ENCODE measurements at places on chromosomes 6 and 20.

DNA sequence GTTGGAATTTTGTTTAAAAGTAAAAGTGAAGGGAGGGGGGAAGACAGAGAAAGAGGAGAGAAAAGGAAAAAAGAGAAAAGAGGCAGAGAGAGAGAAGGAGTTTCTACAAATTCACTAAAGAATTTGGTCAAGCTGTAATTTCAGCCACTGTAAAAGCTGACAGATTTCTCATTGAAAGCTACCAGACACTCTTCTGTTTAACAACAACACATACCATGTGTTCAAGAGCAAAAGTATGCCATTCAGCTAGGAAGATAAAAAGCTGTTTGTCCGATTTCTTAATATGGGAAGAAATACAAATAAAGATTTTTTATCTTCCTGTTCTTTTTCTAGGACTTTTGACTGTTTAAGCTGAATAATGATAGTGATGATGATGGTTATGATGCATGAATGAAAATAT, 204.8 kb upstream of the RSPO3 start:
- DNase-seq: no peak

DNA sequence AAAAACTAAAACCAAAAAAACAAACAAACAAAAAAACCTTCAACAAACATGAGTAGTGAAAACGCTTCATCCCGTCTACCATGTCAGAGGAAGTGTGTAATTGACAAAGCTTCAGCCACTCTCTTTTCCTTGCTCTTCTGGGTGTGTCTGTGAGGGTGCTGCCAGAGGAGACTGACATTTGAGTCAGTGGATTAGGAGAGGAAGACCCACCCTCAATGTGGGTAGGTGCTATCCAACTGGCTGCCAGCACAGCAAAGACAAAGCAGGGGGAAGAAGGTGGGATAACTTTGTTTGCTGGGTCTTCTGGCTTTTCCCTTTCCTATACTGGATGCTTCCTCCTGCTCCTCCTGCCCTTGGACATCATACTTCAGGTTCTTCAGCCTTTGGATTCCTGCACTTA, 145.6 kb downstream of the TASP1 start:
- DNase-seq: no peak

DNA sequence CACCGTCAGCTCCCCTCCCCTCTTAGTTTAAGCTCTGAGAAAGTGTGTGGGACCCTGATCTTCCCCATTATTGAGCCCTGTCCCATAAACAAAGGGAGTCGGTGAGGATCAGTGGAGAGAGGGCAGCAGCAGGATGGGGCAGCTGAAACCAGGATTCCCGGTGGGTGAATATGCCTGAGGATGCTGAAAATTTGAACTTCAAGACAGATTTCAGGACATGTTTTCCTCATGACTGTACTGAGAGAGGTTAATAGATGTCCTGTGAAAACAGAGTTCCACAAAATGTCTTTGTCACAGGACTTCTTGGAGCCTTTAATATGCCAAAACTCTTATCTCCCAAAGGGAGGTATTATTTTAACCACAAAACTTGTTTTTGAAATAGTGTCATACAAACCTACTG, 53.5 kb upstream of the SLC22A16 start:
- no peak for DNase-seq

- DNase-seq: no peak
Observed at GRCh38 chr6:63476302-63476701, 96.0 kb upstream of the LOC128125822 start.

DNA sequence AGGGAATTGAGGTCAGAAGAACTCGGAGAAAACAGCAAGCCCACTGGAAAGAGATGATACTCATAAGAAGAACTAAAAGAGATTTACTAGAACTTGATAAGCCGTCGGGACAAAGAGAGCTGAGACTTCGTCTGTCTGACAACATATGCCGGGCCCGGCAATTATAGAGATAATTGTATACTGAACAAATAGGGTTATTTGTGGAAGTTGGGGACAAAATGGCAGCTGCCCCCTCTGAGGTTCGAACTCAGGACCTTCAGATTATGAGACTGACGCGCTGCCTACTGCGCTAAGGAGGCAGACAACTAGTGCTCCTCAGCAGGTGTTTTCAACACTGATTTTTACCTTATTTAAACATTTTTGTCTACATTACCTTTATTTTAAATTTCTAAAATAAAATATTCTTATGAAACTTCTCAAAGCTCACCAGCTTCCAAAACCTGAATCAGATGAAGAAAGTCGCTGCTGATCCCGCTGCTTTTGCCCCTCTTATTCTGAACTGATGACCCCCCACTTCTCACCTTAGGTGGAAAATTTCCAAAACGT, 29.3 kb upstream of the TRIM27 start:
- DNase-seq: peak; percentile 44

- no peak for DNase-seq
Observed at GRCh38 chr6:126112171-126112632, 125.9 kb downstream of the TRMT11 start.

- DNase-seq: no peak
Observed at GRCh38 chr6:90436403-90436802, 139.8 kb upstream of the BACH2 start.

DNA sequence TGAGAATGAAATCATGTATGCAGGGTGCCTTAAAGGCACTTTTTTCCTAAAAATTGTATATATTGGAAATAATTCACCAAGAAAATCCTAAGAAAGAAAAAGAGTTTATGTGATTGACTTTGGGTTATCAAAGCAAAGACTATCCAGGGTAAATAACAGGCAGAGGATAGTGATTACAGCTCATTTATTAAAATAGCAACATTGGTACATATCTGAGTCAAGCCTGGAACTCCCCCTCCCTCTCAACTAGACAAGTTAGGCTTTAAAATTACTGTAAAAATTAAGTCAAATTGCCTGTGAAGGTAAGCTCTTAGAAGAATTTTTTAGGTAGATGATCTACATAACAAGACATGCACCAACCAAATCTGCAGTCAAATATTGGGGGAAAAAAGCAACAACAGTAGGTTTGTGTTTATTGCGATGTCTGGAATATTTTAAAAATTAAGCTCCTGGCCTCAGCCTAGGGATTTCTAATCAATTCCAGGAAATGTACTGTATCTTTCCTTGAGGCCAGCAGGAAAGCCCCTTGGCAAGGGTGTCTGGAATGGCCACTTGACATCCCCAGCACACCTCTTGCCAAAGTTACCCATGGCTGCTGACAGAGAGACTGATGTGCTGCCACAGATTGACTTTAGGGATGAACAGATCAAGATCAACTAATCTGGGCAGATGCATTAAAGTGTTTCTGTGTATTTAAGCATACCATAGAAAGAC, 31.2 kb upstream of the HBS1L start:
- no peak for DNase-seq

GRCh38 chr6:3329393-3330051, 70.8 kb downstream of the PSMG4 start:
- no peak for DNase-seq

- DNase-seq: no peak
Observed at GRCh38 chr6:15102241-15102640, 143.6 kb upstream of the JARID2 start.

GRCh38 chr6:32317541-32317940, 54.2 kb downstream of the TSBP1 start:
- DNase-seq: no peak

DNA sequence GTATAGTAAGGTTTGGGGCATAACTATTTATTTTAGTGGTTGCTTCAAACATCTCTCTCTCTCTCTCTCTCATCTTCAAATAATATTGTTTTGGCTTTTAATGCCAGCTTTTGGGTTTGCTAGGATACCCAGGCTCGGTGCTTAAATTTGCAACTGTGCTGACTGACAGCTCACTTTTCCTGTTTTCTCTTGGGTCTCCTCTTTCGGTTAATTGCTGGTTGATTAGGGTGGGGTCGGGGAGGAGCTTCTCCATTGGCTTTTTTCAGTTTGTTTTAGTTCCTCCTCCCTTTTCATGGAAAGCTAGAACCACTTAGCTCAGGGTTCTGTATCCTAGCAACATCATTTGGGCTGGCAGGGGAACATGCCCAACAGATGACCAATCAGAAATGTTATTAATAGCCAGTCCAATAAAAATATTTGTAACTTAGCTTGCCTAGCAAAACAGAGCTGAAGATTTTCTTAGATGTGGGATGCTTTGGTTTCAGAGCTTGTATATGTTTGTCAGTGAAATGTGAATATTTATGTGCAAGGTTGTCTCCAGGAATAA, 11.3 kb downstream of the TFAP2B start:
- DNase-seq: no peak

DNA sequence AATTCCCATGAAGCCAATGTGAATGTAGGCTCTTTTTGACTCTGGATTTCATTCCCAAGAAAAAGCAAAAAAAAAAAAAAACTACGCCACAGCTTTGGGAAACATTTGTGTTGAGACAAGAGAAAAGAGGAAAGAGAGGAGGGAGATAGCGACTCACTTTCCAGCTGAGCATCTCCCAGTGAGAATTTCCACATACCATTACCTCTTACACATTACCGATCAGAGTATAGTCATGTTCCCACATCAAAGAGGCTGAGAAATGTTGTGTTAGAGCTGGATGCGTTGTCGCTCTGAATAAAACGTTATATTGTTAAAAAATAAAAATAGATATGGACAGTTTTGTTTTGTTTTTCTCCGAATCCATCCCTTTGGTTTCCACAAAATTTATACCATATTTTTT, 1019.3 kb upstream of the ADGRB3 start:
- DNase-seq: no peak

GRCh38 chr6:74319292-74319691, 623.3 kb downstream of the CD109 start:
- DNase-seq: no peak

Measured in neural crest cell (in vitro differentiated cells).